ENCODE measurements at places on chromosomes 7 and 10.

DNA sequence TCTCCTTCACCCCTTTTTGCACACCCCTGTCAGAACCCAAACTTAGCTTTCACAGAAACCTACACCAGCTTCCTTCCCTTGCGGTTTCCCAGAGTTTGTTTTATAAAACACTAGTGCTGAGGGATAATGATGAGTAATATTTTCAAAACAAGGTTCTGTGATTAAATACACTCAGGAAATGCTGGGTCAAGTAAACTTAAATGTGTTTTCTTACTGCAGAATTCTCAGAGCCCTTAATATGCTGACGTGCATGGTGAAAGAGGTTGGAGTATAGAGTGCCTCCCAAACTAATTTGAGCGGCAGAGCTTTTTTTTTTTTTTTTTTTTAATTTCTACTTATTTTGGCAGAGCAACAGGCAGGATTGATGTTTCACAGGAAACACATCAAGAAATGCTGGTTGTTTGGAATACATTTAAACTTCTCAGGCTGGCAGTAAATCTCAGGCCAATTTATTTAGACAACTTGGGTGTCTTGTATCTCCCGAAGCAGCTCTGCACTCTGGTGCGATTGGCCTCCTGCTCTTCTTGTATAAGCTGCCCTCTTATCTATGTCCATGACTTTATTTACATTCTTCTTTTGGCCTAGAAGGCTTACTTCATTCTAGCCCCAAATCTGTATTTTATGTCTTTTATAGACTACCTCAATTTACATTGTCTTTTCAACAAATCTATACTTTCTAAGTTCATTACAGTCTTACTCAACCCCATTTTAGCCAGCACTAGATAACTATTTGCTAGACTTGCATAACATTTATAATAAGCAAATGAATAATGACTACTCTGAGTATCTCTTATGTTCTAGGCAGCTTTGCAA is 165.4 kb downstream of the BMPER start:
- no peak for DNase-seq

GRCh38 chr10:62025134-62025794 is 123.8 kb downstream of the ARID5B start:
- no peak for DNase-seq

DNA sequence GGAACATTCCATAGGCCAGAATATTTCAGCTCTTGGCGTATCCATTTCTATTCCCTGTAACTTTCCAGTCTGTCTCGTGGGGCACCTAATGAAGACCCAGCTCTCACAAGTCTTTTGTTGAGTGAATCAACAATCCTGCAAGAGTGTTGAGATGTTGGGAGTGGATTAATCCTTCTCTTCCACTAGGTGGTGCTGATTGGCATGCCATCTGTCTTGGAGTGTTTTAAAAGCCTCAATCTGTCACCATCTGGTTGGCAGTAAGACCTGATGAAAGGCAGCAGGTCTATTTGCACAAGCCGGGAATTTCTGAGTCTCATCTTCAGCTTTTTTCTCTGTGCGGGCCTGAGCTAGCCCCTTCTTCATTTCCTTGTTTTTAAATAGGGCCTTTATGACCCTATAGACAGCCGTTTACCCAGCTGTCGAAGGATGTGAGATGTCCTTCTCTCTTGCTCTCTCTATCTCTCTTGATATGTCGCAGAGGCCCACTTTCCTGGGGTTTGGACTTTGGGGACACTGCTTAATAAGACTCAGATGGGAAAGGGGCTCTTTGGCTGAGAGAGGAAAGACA is 180.5 kb downstream of the ZNF365 start:
- peak; percentile 3 for DNase-seq

GRCh38 chr7:1910081-1910685 is 240.1 kb downstream of the ELFN1 start:
- DNase-seq, result no peak

DNA sequence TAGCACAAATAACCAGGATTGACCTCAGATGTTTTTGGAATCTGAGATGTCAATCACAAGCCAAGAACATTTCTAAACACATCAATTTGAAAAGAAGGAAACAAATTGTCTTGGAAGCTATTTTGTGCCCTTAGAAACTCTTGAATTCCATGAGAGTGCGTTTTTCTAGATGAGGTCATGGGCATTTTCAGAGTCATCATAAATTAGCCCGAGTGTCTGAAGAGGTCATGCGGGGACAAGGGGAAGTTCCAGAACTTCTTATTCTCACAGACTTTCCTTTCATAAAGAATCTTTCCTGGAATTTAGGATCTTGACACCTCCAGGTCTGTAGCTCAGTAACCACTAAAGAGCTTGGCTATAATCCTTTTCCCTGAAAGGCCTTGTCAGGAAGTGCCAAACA is 28.2 kb downstream of the IL2RA start:
- DNase-seq, result no peak

- no peak for DNase-seq
Observed at GRCh38 chr7:26365901-26366275, 74.2 kb downstream of the SNX10 start.

All from stimulated activated CD4-positive, alpha-beta T cell treated with anti-CD3 and anti-CD28 coated beads, Interleukin-1b, Interleukin-23, amount 100 ng/mL, for 48 hours (primary cell).